ENCODE measurements at places on chromosomes 2 and 18.
A peak's percentile ranks its signal among the peaks of the same experiment; 100 is the strongest.

DNA sequence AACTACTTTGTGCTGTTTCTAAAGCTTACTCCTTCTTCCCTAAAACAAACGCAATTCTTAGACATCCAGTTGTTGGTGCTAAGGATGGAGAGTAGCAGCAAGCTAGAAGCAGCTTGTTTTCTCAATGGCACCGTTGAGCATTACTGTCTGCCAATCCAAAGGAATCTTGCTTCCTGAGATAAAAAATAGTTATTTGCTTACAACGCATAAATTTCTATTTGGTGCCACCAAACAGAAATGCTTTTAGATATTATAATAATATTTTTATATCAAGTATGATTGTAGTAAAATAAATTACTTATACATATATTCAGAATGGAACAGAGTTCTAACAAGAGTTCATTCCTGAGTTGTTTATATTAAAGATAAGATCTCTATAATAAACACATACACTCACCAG, 434.7 kb downstream of the CPS1 start:
- DNase-seq: no peak

DNA sequence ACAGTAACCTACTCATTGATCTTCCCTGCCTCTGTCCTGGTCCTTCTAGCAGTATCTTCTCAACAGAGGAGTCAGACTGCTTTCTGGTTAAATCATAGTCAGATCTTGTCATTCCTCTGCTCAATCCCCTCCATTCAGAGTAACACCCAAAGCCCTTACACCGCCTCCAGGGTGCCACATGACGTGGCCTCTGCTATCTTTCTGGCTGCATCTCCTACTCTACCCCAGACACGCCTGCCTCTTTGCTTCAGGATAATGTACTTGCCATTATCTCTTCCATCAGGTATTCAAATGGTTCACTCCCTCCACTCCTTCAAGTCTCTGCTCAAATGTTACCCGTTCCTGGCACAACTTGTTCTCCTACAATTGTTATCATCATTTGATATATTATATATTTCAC, 36.3 kb upstream of the ACVR2A start:
- no peak for DNase-seq

GRCh38 chr2:123211181-123211580, 813.9 kb upstream of the CNTNAP5 start:
- DNase-seq: no peak

DNA sequence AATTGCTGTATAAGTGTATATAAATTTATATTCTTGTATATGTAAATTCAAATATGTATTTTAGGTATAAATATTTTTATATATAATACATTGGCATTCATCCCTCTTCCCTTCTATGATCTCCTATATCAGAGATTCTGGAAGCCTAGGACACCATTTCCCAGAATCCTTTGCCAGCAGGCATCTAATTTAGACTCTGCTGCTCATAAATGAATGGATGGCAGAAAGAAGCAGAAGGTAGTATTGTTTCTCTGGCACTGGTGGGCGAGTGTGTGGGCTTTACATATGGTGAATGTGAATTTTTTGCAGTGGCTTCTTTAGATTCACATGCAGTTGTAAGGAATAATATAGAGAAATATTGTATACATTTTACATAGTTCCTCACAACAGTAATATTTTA, 215.2 kb upstream of the THSD7B start:
- no peak for DNase-seq

GRCh38 chr2:101751875-101752619, 54.5 kb downstream of the MAP4K4 start:
- no peak for DNase-seq

DNA sequence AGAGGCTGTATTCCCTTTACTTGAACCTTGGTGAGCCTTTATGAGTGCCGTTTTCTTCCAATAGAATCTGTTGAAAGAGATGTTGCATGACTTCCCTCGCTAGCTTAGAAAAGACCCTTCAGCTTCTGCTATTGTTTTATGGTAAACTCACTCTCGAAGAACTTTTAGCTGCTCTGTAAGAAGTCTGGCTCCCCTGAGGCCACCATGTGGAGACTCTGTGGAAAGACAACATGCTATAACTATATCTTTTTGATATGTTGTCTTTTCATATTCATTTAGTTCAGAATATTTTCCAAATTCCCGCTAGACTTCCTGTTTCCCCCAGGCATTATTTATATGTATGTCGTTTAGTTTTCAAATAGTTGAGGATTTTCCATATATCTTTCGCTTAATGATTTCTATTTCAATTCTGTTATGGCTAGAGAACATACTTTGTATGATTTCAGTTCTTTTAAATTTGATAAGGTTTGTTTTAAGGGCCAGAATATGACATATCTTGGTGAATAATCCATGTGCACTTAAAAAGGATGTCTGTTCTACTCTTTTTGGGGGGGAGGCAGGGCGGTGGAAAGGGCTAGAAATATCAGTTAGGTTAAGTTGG, 64.1 kb downstream of the PTPN4 start:
- DNase-seq: no peak

DNA sequence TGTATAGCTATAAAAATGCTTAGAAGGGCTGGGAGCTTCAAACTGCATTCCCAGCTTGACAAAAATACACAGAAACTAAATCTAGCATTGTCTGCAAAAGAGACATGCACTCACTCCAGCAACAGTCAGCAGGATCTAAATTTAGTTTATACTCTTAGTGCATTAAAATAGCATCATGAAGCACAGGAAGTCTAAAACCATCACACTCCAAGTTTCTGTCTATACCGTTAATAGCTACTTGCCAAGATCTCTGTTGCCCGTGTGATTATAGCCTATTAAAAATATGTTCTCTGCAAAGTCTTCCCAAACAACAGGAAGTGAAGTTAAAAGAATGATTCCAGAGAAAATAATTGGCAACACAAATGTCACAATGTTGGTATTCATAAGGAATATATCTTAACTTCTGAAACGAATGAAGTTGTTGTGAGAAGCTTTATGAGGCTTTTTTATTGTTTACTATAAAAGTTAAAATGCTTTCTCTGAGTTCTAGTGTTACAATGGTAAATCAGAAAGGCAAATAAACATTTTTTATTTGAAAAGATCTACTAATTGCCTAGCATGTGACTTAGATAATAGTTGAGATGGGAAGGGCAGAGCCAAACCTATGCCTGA, 184.2 kb downstream of the ZNF385B start:
- no peak for DNase-seq

- no peak for DNase-seq
These were observed 31.3 kb upstream of the MLPH start for GRCh38 chr2:237455764-237456163.

DNA sequence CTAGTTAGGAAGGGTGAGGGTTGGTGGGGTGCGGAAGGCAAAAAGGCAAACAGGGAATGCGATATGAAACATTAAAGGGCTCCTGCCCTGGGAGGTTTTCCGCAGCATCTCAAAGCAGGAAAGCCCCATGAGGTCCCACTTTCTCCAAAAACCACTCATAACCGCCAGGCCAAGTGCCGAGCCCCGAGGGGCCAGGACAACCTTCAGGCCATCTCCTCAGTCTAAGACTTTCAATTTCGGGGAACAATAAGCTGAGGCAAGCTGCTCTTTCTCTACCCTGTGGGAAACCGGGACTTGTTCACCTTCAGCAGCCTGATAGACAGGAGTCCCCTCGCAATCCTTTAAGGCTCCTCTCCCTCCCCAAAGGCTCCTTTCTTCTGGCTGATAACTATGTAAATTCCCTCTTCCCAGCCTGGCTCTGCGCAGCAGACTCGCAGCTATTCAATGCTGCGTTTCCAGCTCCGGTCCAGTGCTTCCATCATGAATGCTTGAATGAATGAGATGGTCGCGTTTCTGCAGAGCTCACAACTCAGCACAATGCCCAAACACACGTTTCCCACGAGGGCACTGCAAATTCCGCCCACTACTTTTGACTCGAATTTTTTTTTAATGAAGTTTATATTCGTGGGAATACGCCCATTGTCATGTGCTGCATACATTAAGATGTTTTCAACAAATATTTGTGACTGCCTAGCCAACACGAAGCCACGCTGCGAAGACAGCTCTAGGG, 1.4 kb downstream of the LAMA1 start:
- no peak for DNase-seq

DNA sequence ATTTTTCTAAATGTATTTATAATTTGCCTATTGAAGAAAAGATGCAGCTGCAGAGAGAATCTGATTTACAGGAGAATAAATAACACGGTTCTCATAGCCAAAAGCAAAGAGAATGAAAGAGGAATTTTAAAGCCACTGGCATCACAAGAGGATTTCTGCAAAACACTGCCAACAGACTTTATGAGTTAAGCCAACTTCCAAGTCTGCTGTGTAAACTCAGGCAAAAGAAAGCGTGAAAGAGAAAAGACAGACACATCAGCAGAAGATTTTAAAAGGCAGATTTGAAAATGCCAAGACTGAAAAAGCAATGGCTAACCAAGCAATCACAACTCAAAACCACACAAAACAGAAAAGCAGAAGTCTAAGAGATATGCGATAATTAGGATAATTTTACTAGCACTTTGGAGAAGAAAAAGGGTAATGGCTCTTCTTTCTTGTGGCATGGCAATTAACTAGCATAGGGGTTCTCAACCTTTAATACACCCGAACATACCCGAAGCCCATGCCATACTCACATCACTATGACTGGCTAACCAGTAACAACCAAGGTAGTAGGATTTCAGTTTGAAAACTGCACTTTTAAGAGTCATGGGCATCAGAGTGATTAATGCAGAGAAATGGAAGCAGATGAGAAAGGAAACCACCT, 4.9 kb downstream of the DARS1 start:
- DNase-seq: no peak

DNA sequence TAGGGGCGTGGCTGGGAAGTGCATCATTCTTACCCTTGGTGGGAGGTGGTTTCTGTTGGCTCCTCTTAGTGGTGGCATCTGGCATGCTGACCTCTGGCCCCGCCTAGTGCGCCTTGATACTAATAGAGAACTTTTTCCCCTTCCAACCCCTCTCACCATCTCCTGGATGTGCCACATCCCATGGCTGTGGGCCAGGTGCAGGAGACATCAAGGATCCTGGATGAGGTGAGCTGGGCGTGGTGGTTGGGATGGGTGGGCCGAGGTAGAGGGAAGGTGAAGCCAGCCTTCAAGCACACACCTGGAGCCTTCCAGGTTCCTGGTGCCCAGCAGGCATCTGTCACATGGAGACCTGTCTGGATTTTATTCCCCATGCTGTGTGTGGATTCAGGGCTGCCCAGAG, 149.2 kb downstream of the DYSF start:
- DNase-seq: no peak

DNA sequence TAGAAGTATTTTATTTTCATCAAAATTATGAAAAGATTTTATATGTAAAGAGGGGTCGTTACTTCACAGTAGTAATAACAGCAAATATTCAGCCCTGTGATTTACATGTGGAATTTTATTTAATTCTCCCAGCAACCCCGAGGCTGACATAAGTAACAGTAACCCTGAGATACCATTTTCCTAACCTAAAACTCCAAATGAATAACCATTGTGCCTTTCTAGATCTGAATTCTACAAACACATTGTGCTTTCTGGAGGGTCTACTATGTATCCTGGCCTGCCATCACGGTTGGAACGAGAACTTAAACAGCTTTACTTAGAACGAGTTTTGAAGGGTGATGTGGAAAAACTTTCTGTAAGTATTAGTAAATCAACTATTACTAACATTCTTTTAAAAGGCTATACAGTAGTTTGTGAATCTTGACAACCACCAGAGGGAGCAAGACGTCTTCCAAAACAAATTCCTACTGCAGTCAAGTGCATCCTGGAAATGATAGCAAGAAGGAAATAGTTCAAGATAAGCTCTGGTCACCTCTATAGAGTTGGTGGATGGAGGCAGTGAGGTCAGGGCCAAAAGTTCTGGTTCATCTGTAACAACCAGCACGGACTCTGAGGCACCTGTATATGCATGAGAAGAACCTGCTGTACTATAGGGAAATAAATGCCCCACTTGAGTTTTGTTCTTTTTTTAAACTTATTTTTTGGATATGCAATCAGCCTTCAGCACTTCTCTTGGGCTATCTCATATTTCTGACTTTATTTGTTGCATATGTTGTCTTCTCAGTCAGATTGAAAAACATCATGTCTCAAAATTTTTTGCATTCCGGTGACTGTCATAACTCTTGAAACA, 37.4 kb downstream of the ACTR2 start:
- DNase-seq: peak; percentile 37

- no peak for DNase-seq
These were observed 262.4 kb downstream of the SS18 start for GRCh38 chr18:25827961-25828561.

DNA sequence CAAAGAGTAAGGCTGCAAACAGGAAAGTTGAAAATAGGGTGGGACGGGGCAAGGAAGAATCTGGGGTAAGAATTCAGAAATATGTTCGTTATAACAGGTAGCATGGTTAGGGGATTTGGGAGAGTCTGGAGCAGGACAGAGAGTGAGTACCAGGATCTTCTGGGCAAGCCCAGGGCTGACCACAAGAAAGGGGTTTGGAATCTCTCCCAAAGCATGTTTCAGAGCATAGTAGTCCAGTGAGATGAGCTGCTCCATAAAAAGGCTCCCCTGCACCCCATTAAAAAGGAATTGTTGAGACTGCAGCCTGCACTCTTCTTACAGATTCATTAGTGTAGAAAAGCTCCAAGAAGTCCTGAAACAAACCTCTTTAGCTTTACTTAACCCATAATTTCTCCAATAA, 291.1 kb downstream of the MTX2 start:
- no peak for DNase-seq

DNA sequence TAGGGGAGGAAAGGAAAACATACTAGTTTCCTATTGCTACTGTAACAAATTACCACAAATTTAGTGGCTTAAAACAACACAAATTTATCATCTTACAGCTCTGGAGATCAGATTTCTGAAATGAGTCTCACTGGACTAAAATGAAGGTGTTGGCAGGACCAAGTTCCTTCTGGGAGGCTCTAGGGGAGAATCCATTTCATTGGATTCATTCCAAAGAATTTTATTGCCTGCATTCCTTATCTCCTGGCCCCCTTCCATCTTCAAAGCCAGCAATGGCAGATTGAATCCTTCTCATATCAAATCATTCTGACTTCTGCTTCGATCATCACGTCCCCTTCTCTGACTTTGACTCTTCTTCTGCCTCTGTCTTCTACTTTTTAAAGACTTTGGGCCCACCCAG, 250.9 kb downstream of the IRS1 start:
- no peak for DNase-seq

DNA sequence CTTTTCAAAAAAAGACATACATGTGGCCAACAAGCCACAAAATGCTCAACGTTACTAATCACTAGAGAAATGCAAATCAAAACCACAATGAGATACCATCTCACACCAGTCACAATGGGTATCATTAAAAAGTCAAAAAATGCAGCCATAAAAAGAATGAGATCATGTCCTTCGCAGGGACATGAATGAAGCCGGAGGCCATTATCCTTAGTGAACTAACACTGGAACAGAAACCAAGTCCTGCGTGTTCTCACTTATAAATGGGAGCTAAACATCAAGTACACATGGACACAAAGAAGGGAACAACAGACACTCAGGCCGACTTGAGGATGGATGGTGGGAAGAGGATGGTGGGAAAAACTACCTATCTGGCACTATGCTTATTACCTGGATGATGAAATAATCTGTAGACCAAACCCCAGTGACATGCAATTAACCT, 17.8 kb upstream of the ATL2 start:
- DNase-seq: no peak

- DNase-seq: no peak
These were observed 33.0 kb downstream of the TMEFF2 start for GRCh38 chr2:192161656-192162290.

Data from NCI-H1417 treated with DMSO at 0.1 percent for 48 hours (cell line).